ENCODE measurements at places on chromosomes 3 and 15.

DNA sequence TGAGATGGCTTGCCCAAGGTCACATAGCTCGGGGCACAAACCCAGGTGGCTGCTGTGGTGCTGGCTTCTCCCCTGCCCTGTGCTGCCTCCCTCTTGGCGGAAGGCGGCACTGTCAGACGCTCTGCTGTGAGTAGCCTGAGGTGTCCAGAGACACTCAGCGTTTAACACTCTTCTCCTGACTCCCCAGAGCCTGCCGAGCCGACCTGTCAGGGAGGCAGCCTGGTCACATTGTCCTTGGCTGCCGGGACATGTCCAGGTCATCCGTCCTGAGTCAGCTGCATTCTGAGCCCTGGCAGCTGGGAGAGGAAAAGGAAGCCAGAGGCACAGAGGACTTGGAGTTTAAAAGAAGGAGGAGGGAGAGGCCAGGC is 4.7 kb downstream of the LMAN1L start:
- DNase-seq, result no peak

DNA sequence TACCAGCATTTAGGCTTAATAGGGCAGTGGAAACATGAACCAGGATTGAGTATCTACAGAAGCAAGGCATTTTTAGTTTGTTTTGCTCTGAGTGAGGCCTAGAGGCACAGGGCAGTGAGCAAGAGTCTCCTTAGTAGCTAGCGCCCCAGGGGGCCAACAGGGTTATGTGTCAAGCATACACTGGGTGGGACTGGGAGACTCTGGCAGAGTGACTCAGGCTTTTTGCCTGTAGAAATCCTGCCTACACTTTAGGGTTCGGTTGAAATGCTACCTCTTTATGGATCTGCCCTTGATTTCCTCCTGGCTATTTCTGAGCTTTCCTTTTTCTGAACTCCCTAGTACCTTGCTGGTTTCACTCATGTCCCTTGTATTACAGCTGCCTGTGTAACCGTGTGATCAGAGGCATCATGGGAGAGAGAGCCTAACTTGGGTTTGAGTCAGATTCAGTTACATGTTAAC is 72.2 kb downstream of the TOP2B start:
- no peak for DNase-seq

- no peak for DNase-seq
Observed at GRCh38 chr15:93372208-93372864, 283.3 kb upstream of the RGMA start.

- no peak for DNase-seq
Observed at GRCh38 chr3:72154391-72155335, 369.7 kb upstream of the PROK2 start.

DNA sequence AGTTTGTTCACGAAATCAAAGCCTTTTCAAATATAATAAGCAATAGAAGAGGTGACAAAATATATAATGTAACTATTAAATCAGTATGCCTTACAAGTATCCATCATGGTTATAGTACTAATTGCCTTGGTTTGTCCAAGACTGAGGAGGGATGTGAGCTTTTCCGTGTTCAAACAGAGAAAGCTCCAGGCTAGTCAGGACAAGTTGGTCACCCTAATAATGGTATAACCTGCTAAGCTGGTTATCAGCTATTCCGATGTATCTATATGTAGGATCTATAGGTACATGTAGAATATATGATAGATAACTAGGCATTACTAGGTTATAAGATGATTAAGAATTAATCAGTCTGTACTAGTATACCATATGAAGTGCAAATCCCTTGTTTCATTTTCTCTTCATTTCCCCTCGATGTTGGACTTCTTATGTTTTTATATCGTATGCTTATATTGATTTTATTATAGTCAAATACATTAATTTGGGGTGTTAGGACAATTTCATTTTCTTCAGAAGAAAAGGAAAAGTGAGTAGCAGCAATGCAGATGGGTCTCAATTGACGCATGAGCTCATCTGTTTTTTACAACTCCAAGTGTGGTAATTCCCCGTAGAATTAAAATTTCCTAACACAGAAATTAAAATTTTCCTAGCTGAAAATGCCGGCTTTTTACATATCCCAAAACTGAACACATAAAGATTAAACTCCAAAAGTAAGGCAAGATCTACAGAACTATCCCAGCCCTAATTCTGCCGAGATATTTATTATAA is 419.1 kb downstream of the TIGIT start:
- no peak for DNase-seq

DNA sequence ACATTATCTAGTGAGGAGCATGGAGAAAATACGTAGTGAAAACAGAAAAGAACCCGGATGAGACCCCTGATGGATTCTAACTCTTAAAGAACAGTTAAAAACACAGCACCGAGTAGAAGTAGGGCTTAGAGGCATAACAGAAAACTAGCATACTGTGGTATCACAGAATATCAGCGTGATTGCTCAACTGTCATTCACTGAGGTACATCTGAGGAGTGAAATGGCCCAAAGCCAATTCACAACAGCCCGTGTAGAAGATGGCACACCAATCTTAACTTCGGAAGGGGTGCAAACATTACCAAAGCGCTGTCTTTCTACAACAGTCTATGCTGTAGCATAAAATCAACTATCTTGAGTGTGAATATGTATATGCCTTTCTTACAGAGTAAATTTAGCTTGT is 1.8 kb downstream of the CLASP2 start:
- no peak for DNase-seq

DNA sequence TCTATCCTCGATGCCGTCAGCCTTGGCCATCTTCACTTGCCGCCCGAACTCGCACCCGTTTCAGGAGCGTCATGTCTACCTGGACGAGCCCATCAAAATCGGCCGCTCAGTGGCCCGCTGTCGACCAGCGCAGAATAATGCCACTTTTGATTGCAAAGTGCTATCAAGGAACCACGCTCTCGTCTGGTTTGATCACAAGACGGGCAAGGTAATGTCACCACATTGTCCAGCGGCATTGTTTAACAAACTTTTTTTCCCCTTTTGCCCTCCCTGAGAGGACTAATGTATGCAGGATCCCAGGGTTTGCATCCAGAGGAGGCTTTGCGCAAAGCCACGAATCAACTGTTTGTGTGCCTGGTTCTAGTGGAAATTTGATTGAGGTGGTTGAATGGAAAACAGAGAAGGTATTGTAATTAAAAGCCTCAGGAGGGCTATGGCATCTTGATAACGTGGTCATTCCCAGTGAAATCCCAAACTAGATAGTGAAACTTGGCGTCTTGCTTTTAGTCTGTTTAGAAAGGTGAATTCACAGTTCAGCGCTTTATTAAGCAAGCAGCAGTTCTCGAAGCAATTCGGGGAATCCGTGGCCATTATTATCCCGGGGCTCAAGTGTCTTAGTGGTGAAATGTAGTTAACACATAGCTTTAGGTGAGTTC is 1.7 kb downstream of the SLMAP start:
- no peak for DNase-seq

DNA sequence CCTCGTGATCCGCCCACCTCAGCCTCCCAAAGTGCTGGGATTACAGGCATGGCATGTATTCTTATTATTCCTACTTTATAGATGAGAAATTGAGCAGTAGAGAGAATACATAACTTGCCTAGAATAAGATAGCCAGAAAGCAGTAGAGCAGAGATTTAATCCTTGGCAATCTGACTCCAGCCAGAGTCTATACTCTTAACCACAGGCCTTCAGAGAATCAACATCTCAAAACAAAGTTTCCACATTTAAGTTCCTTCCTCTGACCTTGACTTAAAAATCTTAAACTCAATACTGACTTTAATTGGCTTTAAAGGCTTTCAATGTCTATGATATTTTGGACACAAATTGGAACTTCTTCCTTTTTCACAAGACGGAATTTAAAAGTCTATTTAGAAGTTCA is 37.1 kb downstream of the ZNF106 start:
- no peak for DNase-seq

- no peak for DNase-seq
Observed at GRCh38 chr3:39358333-39358732, 24.8 kb upstream of the SLC25A38 start.

DNA sequence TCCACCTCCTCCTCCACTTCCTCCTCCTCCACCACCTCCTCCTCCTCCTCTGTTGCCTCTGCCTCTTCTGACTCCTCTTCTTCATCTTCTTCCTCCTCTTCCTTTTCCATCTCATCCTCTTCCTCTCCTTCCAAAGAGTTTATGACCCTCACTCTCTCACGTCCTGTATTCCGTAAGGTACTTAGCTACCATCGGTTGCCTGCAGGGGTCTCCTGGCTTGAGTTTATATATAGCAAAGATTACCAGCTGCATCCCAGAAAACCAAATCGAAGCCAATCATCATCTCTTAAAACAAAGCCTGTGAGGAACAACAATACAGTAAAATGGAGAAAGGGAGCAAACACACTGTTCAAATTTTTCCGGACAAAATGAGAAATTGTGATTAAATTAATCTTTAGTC is 317.4 kb downstream of the C3orf38 start:
- DNase-seq, result no peak

All from CD4-positive, alpha-beta T cell treated with Interleukin-17A for 4 hours (primary cell).